ENCODE measurements at places on chromosomes 5 and 9.

DNA sequence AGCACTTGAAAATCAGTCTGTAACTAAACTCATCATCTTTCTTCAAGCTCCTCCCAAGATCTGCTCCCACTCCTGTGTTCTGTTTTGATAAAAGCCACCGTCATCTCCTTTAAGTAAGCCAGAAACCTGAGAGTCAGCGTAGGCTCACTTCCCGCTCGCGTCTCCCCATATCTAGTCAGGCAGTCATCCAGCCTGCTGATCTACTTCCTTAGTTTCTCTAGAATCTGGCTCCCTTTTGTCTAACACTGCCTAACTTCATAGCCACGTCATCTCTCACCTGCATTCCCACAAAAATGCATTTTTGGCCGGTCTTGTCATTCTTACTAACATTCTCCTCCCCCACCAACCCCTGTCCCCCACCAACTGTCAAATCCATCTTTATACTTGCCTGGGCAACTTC lies 3.0 kb upstream of the TJP2 start:
- no peak for DNase-seq

- no peak for DNase-seq
Measured at GRCh38 chr5:150156027-150156368, 353 bp upstream of the PDGFRB start.

GRCh38 chr5:22598796-22599195 lies 254.3 kb downstream of the CDH12 start:
- DNase-seq = no peak

- DNase-seq = no peak
Measured at GRCh38 chr5:139379626-139380449, 3.3 kb downstream of the SLC23A1 start.

GRCh38 chr5:135505973-135506372 lies 29.8 kb downstream of the NEUROG1 start:
- DNase-seq = peak; percentile 9

- peak; percentile 61 for DNase-seq
Measured at GRCh38 chr5:98581112-98581997, 192.1 kb upstream of the RGMB start.

Measured in HFFc6 (cell line).